ENCODE measurements at places on chromosomes 1 and 21.

DNA sequence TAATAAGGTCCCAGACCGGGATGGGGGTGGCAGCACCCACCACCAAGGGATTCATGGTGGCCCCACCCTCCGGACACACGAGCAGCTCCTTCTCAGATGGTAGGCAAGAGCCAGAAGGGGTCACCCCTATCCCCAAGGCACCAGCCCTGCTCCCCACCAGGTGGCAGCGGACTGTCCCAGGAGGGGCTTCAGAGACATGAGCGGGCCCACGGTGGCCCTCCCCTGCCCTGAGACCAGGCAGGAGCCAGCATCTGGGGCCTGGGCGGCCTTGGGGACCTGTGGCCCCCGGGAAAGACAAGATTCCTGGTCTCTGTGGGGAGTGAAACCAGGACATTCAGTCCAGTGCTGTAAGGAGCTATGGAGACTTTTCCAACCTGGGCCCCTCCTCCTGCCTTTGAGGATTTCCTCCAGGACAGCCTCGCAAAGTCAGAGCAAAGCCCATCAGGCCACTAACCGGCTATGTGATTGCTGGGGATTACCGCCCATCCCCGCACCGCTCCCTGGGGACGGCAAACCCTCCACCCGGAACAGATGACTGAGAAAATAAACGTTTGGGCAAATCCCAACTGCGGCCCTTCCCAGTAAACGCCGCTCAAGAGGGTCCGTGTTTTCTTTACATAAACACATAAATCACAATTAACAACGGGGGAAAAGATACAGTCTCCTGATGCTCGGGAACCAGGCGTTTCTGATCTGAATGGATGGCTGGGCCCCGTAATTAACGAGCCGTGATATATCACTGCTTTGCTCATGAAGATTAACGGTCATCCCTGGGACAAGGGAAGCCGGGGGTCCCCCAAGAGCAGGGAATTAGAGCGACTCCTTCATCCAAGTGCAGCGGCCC, 50.9 kb upstream of the ARHGEF16 start:
- no peak for DNase-seq

DNA sequence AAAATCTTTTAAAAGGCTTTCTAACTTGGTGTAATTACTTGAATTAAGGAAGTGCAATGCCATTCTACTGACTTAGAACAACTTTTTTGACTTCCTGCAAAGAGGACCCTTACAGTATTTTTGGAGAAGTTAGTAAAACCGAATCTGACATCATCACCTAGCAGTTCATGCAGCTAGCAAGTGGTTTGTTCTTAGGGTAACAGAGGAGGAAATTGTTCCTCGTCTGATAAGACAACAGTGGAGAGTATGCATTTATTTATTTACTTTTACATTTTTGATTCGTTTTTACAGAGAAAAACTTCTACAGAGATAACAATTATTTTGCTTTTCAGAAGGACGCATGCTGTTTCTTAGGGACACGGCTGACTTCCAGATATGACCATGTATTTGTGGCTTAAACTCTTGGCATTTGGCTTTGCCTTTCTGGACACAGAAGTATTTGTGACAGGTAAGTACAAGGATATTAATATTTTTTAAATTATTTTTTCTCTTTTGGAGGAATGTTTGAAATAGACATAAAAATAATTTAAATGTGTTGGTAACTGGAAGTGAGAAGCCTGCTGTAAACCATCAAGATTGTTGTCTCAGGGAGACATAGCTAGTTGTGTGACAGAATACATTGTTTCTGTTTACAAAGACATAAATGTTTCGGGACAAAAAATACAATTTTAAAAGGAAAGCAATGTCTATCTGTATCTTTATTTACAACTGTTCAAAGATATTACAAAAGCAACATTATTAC, at the start of gene PTPRC:
TSS of gene PTPRC (plus strand) at position 147 of the 742 bp plus-strand sequence. CDS start at position 376, 229 bp downstream.
- DNase-seq: no peak

- no peak for DNase-seq
Measured at GRCh38 chr1:218499011-218499691, 154.0 kb downstream of the TGFB2 start.

GRCh38 chr21:31133243-31133830, 95.1 kb upstream of the KRTAP19-8 start:
- DNase-seq: no peak

DNA sequence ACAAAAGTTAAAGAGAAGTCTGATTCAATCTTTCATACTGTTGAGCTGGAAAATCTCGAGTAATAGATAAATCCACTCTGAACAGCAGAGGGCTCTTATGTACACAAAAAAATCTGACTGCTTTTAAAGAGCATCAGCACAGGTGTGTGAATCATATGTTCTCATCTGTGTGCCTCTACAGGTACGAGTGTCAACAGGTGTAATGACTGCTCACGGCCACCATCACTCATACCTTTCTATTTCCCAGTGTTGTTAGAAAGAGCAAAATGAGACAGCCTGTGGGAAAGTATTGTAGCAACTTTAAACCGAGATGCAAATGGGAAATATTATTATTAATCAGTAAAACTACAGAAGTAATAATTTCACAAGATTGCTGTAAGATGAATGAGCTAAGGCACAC, 49.0 kb upstream of the SCAF4 start:
- DNase-seq: no peak

Measured in NCI-H446 treated with DMSO at 0.1 percent for 48 hours (cell line).